ENCODE measurements at places on chromosomes 7 and 10.

DNA sequence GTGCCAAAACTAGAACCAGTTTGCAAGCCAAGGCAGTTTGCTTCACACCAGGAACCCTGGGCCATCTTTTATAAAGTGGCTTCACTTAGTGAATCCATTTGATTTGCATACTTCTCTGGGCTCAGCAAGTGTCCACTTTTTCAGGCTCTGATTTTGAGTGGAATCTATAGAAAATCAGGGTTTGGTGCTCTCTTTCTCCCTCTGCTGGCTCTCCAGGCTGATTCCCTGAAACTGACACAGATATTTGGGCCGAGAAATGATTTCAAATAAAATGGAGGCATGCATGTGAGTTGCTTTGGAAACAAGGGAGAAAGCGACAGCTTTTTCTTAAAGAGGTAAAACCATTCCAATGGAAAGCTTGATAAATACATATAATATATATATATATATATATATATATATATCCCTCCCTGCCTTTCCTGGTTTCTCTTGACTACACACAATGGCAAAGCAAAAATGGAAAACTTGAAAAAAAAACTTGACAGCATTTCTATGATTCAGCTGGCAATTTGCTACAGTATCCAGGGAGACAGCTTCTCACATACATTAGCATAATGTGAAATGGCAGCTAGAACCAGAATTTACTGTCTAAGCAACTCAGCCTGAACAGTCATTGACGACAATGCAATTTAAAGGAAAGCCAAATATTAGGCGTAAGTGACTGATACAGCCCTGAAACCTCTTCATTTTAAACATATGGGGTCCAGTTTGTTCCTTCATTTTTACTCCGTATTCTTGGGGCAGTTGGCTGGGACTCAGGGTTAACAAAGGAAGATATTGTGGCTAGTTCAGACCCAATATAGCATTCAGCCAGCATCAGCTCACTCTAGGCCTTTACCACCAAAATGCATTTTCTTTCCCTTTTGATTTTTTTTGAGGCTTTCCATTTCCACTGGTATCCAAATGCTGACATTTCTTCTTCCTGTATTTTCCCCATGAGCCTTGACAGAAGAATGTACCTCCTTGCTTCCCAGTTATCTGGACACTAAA is 188.5 kb downstream of the TMEM178B start:
- DNase-seq, result no peak

GRCh38 chr7:36318116-36318515 is 71.5 kb upstream of the ANLN start:
- DNase-seq, result no peak

- DNase-seq, result no peak
Observed at GRCh38 chr10:23155169-23155568, 36.9 kb upstream of the PTF1A start.

- DNase-seq, result no peak
Observed at GRCh38 chr10:34716958-34717357, 98.1 kb downstream of the PARD3 start.

DNA sequence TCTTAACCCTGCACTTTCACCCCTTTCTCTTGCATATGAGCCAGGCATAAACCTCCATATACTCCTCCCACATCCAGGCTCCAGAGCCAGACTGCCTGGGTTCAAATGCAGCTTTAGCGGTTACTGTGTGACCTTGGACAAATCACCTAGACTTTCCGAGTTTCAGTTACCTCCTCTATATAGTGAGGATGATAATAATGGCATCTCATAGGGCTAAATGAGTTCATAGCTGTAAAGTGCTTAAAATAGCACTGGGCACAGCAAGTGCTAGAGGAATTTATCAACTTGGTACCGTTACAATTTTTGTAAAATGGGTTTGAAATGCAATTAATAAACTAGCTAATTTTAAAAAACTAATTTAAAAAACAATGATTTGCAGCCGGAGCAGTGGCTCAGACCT is 53.4 kb upstream of the DGKI start:
- DNase-seq, result no peak

DNA sequence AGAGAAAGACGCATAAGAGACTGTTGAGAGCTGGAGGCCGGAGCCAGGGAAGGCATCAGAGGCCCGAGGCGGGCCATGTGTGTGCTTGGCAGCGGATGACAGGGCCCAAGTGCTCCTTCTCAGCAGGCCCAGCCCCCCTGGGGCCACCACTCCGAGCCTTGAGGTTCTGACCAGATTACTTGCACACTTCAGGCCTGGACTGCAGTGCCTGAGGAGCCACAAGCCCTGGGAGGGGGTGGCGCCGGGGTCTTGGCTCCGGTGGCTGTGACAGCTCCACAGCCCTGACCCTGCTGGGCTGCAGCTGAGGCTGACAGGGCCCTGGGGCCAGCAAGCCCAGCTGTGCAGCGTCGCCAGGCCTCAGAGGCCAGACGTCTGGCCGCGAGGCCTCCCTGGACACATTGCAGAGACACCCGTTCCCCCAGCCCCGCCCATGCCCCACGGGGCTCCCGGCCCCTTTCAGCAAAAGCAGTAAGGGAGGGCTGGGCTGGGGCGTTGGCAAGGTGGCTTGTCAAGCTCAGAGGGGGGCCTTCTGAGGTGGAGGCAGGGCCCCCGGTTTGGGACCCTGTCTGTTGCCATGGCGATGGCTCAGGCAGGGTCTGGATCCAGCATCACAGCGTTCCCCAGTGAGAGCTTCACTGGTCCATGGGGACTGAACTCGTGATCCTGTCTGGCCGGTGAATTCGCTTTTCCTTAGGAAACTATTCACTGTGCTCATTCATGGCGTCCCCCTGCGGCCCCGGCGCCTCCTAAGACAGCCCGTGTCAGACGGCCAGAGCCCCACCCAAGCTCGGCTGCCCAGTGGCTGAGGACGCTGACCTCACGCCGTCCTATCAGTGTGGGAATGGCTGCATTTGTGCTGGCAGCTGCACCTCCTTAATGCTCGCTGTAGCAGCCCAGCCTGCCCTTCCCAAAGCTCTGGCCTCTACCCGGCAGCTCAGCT is 5.7 kb downstream of the ELN start:
- peak; percentile 88 for DNase-seq

DNA sequence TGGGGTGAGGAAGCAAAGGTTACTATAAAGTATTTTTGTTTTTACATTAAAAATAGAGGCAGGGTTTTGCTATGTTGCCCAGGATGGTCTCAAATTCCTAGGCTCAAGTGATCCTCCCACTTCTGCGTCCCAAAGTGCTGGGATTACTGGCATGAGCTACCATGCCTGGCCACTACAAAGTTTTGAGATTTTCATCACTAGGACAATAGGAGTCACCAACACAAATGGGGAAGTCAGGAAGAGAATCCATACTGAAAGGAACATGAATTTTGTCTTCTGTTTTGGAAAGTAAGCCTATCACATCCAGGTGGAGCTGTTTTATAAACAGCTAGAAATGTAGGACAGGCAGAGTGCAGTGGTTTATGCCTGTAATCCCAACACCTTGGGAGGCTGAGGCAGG is 20.0 kb upstream of the CAPZA2 start:
- DNase-seq, result no peak

GRCh38 chr7:25557930-25558329 is 329.6 kb upstream of the NPVF start:
- DNase-seq, result no peak

Data from right atrium auricular region (tissue), 2 donors.